ENCODE measurements at places on chromosomes 3 and 15. TPM values are rescaled to one million over a fixed set of nuclear protein-coding genes. Genes with fewer than 3 reads are reported as not detected.

SPATA12 gene
- not detected for total RNA-seq

DNA sequence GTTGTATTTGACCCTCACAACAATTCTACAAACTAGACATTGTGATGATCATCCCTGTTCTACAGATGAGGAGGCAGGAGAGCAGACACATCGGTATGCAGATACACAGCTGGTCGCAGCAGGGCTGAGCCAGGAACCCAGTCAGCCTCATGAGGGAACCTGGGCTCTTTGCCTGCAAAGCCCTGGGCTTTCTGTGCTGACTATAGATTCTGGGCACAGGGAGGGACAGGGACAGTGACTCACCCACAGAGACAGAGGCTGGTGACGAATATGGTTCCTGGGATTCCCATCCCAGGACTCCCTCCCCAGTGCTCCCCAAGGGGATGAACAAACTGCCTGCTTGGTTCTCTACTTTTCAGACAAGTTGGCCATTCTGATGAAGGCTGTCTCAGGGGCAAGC, 3.8 kb upstream of the CAMP start:
- no peak overlapping the region for H3K4me3 ChIP-seq
- H3K4me1 ChIP-seq: no peaks in the 10 kb centered on the region
- DNase-seq: no peak
- H3K36me3 ChIP-seq: no peaks in the 10 kb centered on the region
- H3K27me3 ChIP-seq: no peaks in the 10 kb centered on the region

GRCh38 chr3:178343433-178344038, 192.7 kb upstream of the KCNMB2 start:
- H3K27me3 ChIP-seq: no peaks in the 10 kb centered on the region
- DNase-seq: peak; percentile 46

GRCh38 chr3:143529798-143530197, 318.5 kb downstream of the SLC9A9 start:
- no peaks in the 10 kb centered on the region for H3K36me3 ChIP-seq
- no peaks in the 10 kb centered on the region for H3K4me1 ChIP-seq
- no peak overlapping the region for H3K27ac ChIP-seq
- H3K27me3 ChIP-seq: no peaks in the 10 kb centered on the region

CLDN16 gene
- not detected for total RNA-seq

DNA sequence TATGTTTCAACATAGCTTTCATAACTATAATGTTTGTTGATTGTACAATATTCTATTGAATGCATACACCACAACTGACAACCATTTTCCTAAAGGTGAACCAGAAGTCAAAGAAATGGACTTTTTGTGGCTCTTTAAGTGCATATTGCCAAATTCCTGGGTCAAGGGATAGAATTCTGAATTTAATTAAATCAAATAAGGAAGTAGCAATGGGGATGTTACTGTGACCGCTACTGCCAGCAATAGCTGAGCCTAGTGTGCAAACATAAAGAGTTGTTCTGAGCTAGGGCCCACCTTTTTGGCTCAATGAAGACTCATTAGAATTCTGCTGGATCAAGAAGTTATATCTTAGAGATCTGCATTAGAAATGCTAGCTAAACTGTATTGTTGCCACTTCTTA, 17.3 kb upstream of the KBTBD8 start:
- no peak overlapping the region for H3K27ac ChIP-seq
- DNase-seq: no peak
- no peak overlapping the region for H3K4me3 ChIP-seq
- no peaks in the 10 kb centered on the region for H3K27me3 ChIP-seq
- H3K4me1 ChIP-seq: no peaks in the 10 kb centered on the region

DNA sequence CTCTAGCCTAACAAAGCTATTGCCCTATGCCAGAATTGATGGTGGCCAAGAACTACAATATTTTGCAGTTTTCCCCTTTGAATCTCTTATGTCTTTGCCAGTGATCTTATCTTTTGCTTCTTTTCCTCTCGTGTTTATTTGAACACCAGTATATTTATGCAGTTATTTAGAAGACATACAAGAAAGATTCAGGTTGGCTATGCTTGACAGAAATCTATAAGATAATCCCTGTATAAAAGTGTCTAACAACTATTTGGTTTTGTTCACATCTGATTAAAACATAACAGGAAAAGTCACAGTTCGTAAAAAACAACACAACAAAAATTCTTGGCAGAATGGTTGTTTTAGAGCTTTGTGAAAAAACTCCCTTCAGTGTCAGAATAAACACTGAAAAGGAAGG, 63.7 kb downstream of the SEMA6D start:
- DNase-seq: no peak
- H3K36me3 ChIP-seq: no peaks in the 10 kb centered on the region
- no peak overlapping the region for H3K4me3 ChIP-seq
- H3K4me1 ChIP-seq: no peaks in the 10 kb centered on the region
- no peak overlapping the region for H3K27ac ChIP-seq

CYP1A2 gene
- total RNA-seq: not detected

GRCh38 chr15:51251556-51251955, 86.8 kb downstream of the CYP19A1 start:
- H3K4me3 ChIP-seq: no peak overlapping the region
- no peaks in the 10 kb centered on the region for H3K4me1 ChIP-seq
- H3K36me3 ChIP-seq: no peaks in the 10 kb centered on the region
- H3K27ac ChIP-seq: no peak overlapping the region
- H3K27me3 ChIP-seq: no peaks in the 10 kb centered on the region

GRCh38 chr15:95325763-95326404, 1004.6 kb upstream of the NR2F2 start:
- H3K27me3 ChIP-seq: peaks cover 5% of the 10 kb centered on the region
- peak overlapping the region; percentile 48 for H3K27ac ChIP-seq
- H3K36me3 ChIP-seq: no peaks in the 10 kb centered on the region

- peaks cover 36% of the 10 kb centered on the region for H3K4me1 ChIP-seq
- H3K4me3 ChIP-seq: no peak overlapping the region
- H3K27me3 ChIP-seq: no peaks in the 10 kb centered on the region
- H3K27ac ChIP-seq: no peak overlapping the region
- no peak for DNase-seq
Observed at GRCh38 chr3:71090207-71090606, 493.3 kb downstream of the FOXP1 start.

DNA sequence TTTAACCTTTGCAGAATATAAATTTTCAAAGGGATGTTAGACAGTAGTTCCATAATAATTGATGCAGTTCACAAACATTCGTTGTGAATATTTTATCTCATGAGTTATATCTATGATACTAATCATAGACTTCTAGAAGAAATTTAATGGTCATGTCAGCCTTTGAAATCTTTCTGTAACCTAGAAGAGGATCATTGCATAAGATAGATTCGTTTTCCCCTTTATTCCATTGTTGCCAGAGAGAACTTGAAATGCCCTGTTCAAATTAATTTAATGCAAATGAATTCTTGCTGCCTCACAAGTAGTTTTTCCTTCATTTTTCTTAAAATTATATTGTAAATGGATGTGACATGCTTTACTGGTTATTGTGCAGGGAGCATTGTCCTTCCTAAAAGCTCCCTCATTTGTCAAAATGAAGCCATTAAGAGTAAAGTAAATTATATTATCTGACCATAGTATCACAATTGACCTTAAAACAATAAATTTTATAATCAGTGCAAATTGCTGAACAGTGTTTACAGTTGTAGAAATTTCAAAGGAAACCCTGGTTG, 128.5 kb upstream of the ZNF717 start:
- no peak overlapping the region for H3K4me3 ChIP-seq
- no peaks in the 10 kb centered on the region for H3K4me1 ChIP-seq
- no peaks in the 10 kb centered on the region for H3K27me3 ChIP-seq
- no peak overlapping the region for H3K27ac ChIP-seq

DNA sequence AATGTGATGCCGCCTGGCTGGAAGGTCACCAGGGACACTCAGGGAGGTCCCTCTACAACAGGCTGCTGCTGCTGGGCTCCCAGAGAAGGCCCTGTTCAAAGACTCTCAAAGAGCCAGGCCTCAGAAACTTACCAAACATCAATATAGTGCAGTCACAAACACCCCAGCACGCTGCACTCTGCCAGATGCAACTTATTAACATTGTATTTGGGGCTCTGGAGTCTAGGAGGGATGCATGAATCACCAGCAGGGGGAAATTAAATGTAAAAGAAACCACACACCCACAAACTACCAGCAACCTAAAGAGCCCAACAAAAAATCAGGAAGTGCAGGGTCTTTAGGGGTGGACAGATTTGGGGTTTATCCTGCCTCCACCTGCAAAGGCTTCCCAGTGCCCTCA, 74.6 kb upstream of the SPATA12 start:
- no peak for DNase-seq
- H3K4me1 ChIP-seq: peaks cover 21% of the 10 kb centered on the region

SMCO1 gene
- total RNA-seq: not detected

CORO2B gene
- 3.9 TPM for total RNA-seq

ARNT2 gene
- total RNA-seq: 4.3 TPM

- H3K4me3 ChIP-seq: no peak overlapping the region
- H3K36me3 ChIP-seq: no peaks in the 10 kb centered on the region
- peaks cover 12% of the 10 kb centered on the region for H3K27me3 ChIP-seq
- H3K4me1 ChIP-seq: no peaks in the 10 kb centered on the region
- no peak for DNase-seq
Observed at GRCh38 chr15:66228807-66229735, 24.5 kb downstream of the MEGF11 start.

DNA sequence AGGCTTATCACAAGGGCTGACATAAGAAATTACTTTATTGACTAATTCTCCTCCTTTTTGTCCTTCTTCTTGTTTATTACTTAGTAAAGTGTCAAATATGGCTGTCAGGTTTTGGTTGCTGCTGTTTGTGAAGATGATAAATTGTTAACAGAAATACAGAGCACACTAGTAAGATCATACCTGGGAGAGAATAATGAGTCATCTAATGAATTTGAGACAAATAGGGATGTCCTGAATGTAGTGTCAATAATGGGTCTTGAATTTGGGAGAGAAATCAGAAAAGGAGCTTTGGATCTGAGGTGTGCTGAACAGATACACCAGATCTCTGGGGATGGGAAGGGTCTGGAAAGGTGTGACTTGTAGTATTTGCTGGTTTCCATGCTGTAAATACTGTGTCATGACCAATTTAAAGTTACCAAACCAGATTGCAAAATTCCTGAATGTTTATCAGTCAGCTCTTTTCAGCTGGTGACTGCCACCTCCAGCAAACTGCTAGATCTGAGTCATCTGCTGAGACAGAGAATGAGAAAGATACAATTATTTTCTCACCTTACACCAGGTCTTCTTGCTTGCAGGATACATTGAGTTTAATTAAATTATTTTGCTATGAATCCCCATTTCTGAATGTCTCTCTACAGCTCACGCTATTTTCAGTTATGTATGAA, 76.7 kb upstream of the SATB1 start:
- H3K4me3 ChIP-seq: no peak overlapping the region
- H3K36me3 ChIP-seq: no peaks in the 10 kb centered on the region
- no peak overlapping the region for H3K27ac ChIP-seq
- no peak for DNase-seq

PRTG gene
- 5.3 TPM for total RNA-seq

DNA sequence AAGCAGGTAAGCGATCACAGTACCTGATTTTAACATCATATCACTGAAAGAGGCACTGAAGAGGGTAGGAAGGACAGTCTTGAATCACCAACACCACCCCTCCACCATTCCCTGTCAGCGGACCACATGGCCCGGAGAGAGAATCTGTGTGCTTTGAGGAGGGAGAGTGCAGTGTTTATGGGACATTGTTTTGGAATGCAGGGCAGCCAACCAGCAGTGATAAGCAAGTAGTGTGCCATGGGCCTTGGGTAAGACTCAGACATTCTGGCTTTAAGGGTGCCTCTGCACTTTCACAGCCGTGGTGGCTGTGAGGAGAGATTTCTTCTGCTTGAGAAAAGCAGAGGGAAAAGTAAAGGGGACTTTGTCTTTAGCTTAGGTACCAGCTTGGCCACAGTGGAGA, 46.4 kb downstream of the FAM81A start:
- H3K27me3 ChIP-seq: no peaks in the 10 kb centered on the region
- no peaks in the 10 kb centered on the region for H3K4me1 ChIP-seq
- DNase-seq: no peak

- H3K36me3 ChIP-seq: no peaks in the 10 kb centered on the region
- no peak for DNase-seq
- no peak overlapping the region for H3K27ac ChIP-seq
- H3K27me3 ChIP-seq: peaks cover 42% of the 10 kb centered on the region
- H3K4me3 ChIP-seq: no peak overlapping the region
- no peaks in the 10 kb centered on the region for H3K4me1 ChIP-seq
Observed at GRCh38 chr3:158108445-158108985, 1.4 kb upstream of the RSRC1 start.

DNA sequence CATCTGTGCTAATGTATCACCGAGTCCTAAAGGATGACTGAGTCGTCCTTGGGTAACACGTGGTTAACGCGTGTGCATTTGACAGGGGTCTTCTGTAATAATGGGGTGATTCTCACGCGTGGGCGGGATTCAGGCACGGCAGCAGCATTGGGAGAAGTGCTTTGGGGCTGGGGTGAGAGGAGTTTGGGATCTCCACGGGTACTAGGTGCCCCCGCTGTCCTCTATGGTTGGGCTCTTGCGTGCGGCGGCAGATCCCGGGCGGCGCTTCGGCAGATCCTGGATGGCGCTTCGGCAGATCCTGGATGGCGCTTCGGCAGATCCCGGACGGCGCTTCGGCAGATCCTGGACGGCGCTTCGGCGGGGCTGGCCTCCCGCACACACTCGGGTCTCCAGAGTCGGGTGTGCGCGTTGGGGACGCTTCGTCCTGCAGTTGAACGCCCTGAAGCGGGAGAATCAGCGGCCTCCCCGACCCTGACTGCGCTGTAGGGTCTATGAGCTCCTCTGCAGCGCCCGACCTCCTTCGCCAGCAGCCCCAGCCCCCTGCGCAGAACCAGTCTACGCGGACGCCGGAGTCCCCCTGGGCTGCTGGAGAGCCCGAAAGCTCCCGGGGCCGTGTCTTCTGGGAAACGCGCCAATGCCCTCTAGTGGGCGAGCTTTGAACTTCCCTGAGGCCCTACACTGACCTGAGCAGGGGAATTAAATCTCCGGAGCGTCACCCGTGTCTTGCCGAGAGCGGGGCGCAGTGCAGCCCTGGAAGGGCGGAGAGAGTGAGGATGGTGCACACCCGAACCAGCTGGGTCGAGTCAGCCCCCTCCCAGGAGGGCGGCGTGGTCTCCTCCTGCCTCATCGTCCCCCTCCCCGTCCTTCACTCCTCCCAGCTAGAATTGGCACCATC, 48.1 kb upstream of the EPHB3 start:
- peak; percentile 92 for DNase-seq
- peak overlapping the region; percentile 45 for H3K4me3 ChIP-seq
- H3K4me1 ChIP-seq: no peaks in the 10 kb centered on the region
- no peaks in the 10 kb centered on the region for H3K36me3 ChIP-seq
- H3K27me3 ChIP-seq: peaks cover 60% of the 10 kb centered on the region

XXYLT1 gene
- 13.8 TPM for total RNA-seq

- H3K4me3 ChIP-seq: no peak overlapping the region
- H3K27ac ChIP-seq: no peak overlapping the region
- no peaks in the 10 kb centered on the region for H3K27me3 ChIP-seq
- no peaks in the 10 kb centered on the region for H3K4me1 ChIP-seq
Observed at GRCh38 chr3:132838477-132838876, 116.3 kb upstream of the NPHP3 start.
